ENCODE measurements at places on chromosomes 4 and X. TPM values are rescaled to one million over a fixed set of nuclear protein-coding genes. Genes with fewer than 3 reads are reported as not detected.

DNA sequence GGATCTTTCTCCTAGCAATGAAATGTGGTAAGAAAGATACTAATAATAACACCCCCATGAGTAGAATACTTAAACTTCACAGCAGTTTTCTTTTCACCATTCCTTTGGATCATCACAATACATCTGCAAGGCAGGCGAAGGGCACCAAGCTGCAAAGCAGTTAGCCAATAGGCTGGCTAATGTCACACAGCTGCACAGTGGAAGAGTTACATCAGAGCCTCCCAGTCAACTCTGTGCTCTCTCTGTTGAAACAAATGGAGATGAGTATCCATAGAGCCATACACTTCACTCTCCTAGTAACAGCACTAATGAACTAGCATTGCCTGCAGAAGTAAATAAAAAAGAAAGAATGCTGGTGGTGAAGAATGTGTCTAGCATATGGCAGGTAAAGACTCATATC lies 139.0 kb downstream of the ATG4A start:
- no peak for DNase-seq

GRCh38 chr4:15778289-15779241 lies at the start of gene CD38:
Gene CD38 (plus strand): TSS chr4:15778328. CDS start chr4:15778415, 87 bp downstream.
- DNase-seq: no peak

The CLDN24 gene
- not detected for total RNA-seq

GRCh38 chr4:134812611-134813010 lies 611.0 kb upstream of the PABPC4L start:
- DNase-seq: no peak

The TRAM1L1 gene
- 1.1 TPM for total RNA-seq

- DNase-seq: peak; percentile 75
Measured at GRCh38 chr4:68466751-68467150, 19.5 kb downstream of the TMPRSS11E start.

The GNPDA2 gene
- total RNA-seq: 22.3 TPM

The RPS6KA6 gene
- total RNA-seq: 7.8 TPM

The PLA2G12A gene
- 59.0 TPM for total RNA-seq

- no peak for DNase-seq
Measured at GRCh38 chrX:128804828-128805227, 718.5 kb downstream of the SMARCA1 start.

DNA sequence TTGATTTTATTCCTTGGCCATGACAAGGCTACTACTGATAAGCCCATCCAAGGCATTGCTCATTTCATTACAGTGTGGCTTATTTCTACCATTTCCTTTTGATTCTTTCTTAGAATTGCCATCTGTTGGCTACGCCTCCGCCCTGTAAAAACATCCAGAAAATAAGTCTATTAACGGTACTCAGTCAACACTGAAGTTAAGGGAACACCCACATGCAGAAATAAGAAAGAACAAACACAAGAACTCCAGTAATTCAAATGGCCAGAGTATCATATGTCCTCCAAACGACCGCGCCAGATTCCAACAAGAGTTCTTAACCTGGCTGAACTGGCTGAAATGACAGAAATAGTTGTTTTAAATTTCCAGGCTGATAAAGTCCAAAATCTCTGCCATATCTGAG lies 90.3 kb downstream of the CXXC4 start:
- DNase-seq: no peak

GRCh38 chrX:56503941-56504673 lies 59.3 kb upstream of the UBQLN2 start:
- DNase-seq: peak; percentile 81

- DNase-seq: no peak
Measured at GRCh38 chrX:115696039-115696438, 135.1 kb downstream of the PLS3 start.

GRCh38 chrX:147173594-147173993 lies 359.1 kb upstream of the CXorf51A start:
- DNase-seq: no peak

DNA sequence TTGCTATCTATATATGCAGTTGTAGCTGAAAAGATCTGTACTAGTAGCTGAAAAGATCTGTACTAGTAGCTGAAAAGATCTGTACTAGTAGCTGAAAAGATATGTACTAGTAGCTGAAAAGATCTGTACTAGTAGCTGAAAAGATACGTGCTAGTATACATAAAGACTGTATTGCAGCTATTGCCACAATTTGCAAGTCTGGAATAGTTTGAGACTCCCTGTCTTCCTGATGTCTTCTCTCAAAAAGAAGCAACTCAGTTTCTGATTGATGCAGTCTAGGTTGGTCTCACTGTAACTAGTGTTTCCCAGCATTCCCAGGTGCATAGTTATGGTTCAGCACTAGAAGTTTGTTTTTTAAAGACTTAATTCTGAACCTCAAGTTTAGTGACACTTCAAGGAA lies 15.0 kb downstream of the SLAIN2 start:
- no peak for DNase-seq

DNA sequence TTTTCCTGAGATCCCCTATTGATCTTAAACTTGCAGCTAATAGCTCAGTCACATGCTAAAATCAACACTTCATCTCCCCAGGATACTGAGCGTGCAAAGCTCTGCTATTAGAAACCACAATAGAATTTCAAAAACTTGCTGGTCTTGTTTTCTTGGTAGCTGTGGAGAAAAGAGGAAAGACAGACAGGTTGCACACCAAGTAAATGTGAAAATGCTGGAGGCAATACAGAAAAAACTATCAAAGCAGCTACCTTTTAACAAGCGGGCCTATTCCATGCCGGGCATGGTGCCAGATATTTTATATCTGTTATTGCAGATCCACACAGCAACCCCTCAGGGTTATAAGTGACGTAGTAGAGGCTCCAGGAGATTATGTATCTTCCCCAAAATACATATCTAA lies 171.9 kb downstream of the DCTD start:
- peak; percentile 80 for DNase-seq
